ENCODE measurements at places on chromosomes 3 and 15.

GRCh38 chr3:112092496-112093179, 6.4 kb downstream of the C3orf52 start:
- DNase-seq, result no peak

DNA sequence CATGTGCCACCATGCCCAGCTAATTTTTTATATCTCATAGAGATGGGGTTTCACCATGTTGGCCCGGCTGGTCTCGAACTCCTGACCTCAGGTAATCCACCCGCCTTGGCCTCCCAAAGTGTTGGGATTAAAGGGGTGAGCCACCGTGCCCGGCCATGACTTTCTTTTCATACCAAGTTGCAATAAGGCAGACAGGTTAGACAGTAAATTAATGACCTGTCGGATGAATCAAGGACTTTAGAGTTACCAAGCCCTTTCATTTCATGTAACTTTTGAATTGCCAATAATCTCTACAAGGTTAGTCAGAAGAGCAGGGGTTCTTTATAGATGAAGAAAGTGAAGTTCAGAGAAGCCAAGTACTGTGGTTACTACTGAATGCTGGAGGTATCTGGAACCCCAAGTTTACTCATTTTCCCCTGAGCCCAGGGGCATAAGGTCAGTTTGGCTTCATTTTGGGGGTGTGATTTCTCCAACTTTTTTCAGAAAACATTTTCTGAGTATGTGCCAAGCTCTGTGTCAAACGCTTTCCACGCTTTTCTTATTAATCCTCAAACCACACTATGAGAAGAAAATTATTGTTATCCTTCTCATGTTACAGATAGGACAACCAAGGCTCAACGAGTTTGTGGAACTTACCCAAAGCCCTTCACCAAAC, 11.9 kb downstream of the PRICKLE2 start:
- DNase-seq, result no peak

GRCh38 chr15:92161039-92161670, 232.5 kb upstream of the ST8SIA2 start:
- no peak for DNase-seq

GRCh38 chr15:77107068-77107467, 36.2 kb upstream of the TSPAN3 start:
- DNase-seq, result no peak

GRCh38 chr3:128994581-128995546, 988 bp upstream of the CFAP92 start:
- DNase-seq, result no peak
